ENCODE measurements at places on chromosomes 11 and 22.

- DNase-seq, result peak; percentile 75
These were observed 4.3 kb downstream of the IGSF22 start for GRCh38 chr11:18721561-18722292.

DNA sequence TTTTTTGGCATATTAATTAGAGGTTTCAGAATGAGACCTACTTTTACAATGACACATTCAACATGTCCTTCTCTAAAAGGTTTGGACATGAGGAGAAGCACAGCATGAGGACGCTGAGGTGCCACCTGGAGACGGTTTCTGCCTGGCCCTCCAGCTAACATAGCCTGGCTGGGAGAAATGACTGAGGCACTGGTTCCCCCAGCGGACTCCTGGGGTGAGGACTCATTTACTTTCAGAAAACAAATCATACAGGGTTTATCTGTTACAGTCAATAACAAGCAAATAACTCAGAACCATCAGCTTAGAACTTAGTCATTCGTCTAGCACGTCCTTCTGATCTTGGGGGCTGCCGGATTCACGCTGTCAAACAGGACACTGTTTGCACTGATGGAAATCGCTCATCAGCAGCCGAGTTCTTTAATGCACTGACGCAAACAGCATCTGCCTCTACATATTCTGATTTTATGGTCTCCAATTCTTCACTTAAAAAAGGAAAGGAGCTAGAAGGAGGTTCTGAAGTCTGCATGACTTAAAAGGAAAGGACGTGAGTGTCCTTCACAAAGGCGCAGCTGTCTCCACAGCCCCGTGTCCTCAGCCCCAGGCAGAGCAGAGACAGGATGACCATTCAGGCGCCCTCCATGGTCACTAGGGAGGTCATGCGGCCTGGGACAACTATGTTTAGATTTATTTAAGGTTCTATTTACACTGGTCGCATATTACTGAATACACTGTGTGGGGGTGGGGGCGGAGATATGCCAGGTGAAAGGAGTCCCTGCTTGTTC is 44.2 kb downstream of the CERK start:
- no peak for DNase-seq

DNA sequence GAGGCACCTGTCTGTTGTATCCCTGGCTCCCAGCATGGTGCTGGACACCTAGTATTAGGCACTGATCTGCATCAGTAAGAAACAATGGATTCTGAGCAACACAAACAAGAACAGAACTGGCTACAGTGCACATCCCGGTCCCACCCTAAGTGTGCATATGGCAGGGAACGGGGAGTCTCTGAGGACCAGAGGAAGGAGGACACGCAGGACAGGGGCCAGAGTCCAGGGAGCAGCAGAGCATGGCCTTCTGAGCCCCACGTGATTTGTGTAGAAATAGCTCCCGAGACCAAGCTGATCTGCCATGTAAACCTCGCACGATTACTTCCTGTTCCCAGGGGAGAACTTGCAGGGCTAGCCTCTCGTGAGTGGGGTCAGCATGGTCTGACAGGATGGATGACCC is 12.7 kb upstream of the SNX32 start:
- DNase-seq, result no peak

DNA sequence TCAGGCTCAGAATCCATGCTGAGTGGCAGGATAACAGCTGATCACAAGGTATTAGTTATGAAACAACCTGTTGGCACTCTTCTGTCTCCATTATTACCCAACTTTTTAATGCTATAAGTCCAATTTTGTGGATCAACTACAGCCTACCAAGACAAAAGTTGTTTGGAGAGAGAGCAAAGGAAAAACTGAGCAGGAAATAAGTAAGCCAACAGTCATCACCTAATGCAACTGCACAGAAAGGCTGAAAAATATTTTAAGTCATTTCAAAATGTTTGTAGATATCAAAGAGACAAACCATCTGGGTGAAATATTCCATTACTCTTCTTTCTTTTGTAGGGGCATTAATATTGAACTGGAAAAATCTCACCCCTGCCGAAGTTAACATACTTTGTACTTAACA is 41.6 kb downstream of the FDX1 start:
- DNase-seq, result no peak

DNA sequence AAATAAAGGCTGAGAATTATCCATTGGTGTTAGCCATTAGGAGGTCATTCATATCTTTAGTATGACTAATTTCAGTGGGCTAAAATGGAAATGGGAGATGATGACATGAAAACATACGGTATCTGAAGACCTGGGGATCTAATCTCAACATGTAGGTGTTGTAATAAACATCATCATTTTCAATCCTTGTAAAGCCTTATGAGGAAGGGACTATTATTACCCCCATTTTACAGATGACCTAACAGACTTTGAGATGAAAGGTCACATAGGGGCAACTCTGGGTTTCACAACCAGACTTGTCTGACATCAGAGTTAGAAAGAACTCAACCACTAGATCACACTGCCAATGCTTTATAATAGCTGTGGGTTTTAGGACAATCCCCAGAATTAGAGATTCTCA is 34.8 kb upstream of the TMEM135 start:
- DNase-seq, result no peak

- no peak for DNase-seq
These were observed 157.7 kb upstream of the TMEM45B start for GRCh38 chr11:129657866-129658525.

Measured in CD8-positive, alpha-beta T cell (primary cell).